ENCODE measurements at places on chromosomes 12 and 14. TPM values are rescaled to one million over a fixed set of nuclear protein-coding genes. Genes with fewer than 3 reads are reported as not detected.

DNA sequence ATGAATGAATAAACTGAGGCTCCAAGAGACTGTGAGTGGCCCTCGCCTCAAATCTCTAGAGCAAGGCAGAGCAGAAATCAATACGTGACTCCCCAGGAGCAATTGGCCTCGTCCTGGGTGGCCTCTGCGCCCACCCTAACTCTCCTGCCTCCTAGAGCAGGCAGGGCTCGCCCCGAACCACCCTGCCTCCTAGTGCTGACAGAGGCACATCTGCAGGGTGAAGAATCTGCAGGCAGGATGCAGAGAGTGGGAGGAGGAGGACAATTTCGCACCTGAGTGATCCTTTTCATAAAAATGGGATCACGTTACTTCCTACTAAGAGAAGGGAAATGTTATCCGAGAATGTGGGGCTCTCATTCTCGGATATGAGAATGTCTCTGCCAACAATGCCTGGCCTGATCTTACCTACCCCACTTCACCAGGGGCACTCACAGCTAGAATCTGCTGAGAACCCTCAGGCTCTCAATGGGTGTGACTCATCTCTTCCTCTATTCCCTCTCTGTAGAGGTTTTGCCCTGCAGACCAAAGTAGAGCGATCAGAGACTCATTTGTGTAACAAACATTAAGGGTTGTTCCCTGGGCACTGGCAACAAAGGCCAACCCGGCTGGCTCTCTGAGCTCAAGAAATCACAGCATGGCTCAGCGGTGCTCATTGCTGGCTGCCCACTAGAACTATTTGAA is 61.7 kb upstream of the BCL2L14 start:
- peak; percentile 33 for DNase-seq
- peak overlapping the region; percentile 16 for H3K27ac ChIP-seq
- H3K36me3 ChIP-seq = no peaks in the 10 kb centered on the region
- H3K27me3 ChIP-seq = no peaks in the 10 kb centered on the region
- H3K4me1 ChIP-seq = peaks cover 44% of the 10 kb centered on the region
- peak overlapping the region; percentile 15 for H3K4me3 ChIP-seq

DNA sequence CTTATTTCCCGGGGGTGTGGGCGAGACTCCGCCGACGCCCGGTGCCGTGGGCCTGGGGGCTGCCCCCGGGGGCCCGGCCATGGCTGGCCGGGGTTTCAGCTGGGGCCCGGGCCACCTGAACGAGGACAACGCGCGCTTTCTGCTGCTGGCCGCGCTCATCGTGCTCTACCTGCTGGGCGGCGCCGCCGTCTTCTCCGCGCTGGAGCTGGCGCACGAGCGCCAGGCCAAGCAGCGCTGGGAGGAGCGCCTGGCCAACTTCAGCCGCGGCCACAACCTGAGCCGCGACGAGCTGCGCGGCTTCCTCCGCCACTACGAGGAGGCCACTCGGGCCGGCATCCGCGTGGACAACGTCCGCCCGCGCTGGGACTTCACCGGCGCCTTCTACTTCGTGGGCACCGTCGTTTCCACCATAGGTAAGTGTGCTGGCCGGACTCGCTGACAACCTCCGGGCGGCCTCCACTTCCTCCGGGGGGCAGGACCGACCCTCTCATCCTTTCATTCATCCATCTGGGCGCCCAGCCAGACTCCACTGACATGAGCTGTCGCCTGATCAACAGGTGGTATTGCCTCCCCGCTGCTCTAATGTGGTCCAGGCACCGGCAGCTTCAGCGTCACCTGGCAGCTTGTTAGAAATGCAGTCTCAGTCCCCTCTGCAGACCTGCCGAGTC is 467 bp downstream of the KCNK13 start:
- peaks cover 12% of the 10 kb centered on the region for H3K4me1 ChIP-seq
- H3K27me3 ChIP-seq = no peaks in the 10 kb centered on the region
- no peak for DNase-seq
- no peak overlapping the region for H3K4me3 ChIP-seq

DNA sequence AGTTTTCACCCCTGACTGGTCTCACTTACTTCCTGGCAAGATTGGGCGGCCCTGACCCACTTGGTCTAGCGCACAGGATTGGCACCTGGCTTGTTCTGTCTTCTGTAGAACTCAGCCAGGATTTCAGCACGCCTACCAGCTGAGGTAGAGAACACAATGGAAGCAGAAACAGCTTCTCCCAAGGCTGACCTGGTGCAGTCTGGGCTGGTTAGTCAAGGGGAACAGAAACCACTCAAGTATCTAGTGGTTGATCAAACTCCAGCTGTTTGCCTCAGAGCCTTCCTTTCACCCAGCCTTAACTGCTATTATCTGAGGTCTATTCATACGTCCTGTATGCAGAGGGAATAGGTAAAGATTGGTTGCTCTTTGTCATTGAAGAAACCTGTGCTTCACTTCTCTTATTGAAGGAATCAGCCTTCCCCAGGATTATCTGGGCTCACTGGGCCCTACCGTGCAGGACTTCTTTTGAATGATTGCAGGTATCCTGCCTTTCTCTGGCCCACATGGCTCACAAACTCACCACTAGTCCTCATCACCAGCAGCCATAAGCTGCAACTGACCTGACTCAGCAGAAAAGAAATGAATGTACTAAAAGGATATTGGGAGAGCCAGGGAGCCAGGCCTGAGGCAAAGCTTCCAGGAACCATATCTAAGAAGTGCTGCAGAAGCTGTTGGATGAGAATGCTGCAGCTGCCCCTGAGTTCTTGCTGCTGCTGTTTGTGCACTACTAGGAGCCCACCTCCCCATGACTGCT is 2.5 kb upstream of the PLEKHD1 start:
- no peak overlapping the region for H3K4me3 ChIP-seq
- no peaks in the 10 kb centered on the region for H3K27me3 ChIP-seq
- H3K36me3 ChIP-seq = no peaks in the 10 kb centered on the region

DNA sequence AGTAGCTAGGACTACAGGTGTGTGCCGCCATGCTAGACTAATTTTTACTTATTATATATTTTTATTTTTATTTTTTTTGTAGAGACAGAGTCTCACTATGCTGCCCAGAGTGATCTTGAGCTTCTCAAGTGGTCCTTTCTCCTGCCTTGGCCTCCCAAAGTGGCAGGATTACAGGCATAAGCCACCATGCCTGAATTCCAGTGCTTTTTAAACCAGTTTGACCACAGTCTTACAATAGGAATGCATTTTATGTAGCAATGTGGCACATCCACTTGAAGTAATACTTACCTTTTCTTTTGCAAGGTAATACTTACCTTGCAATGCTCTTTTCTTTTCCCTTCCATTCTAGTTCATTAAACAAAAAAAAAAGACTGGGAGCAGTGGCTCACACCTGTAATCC is 38.0 kb upstream of the CPM start:
- H3K27me3 ChIP-seq = no peaks in the 10 kb centered on the region
- no peaks in the 10 kb centered on the region for H3K4me1 ChIP-seq
- no peak overlapping the region for H3K27ac ChIP-seq
- H3K36me3 ChIP-seq = no peaks in the 10 kb centered on the region
- no peak overlapping the region for H3K4me3 ChIP-seq

DNA sequence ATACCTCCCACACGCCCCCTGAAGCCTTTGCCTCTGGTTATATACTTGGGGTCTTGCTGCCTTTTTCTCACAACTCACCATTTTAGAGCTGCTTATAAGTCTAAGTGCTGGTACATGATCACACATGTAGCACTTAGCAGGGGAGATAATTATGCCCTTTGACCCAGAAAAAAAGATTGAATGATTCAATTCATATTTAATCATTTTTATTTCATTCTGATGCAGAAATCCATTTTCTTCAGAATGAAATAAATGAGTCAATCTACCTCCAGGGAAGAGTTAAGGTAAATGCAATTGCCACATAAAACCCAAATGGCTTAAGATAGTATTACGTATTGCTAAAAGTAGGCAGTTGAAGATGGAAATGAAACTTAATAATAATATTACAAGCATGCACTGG is 414.6 kb upstream of the PRICKLE1 start:
- no peaks in the 10 kb centered on the region for H3K4me1 ChIP-seq
- H3K4me3 ChIP-seq = no peak overlapping the region
- no peak overlapping the region for H3K27ac ChIP-seq
- no peaks in the 10 kb centered on the region for H3K27me3 ChIP-seq

GRCh38 chr12:132444957-132445883 is 44.7 kb upstream of the FBRSL1 start:
- no peaks in the 10 kb centered on the region for H3K27me3 ChIP-seq
- H3K4me1 ChIP-seq = peaks cover 18% of the 10 kb centered on the region
- peak; percentile 79 for DNase-seq

- no peaks in the 10 kb centered on the region for H3K27me3 ChIP-seq
- H3K27ac ChIP-seq = no peak overlapping the region
- no peak for DNase-seq
- H3K36me3 ChIP-seq = no peaks in the 10 kb centered on the region
- no peaks in the 10 kb centered on the region for H3K4me1 ChIP-seq
These were observed 10.8 kb downstream of the OR4Q3 start for GRCh38 chr14:19754172-19754571.

DNA sequence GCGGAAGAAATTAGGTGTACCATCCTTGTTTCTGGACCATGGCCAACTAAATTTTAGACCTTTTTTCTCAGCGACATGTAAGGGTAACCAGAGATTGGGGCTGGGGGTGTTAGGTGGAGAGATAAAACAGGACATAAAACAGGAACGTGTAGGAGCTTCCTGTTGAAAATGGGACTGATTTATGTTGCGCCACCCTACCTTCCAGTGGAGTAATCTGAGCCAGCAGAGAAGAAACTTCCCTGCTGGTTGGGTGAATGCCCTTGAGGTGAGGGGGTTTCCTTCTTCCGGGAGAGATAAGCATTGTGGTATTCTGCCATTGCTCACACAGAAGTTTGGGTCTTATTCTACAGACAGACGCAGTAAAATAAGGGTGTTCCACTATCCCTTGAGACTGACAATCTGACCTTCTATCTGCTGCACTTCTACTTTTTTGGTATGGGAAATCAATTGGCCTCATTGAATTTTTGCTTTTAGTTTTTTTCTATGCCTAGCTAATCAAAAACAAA is 417.6 kb downstream of the PCNX1 start:
- H3K36me3 ChIP-seq = no peaks in the 10 kb centered on the region
- H3K27ac ChIP-seq = no peak overlapping the region
- H3K4me3 ChIP-seq = no peak overlapping the region
- peaks cover 16% of the 10 kb centered on the region for H3K4me1 ChIP-seq
- DNase-seq = peak; percentile 34

- H3K4me3 ChIP-seq = no peak overlapping the region
- no peaks in the 10 kb centered on the region for H3K4me1 ChIP-seq
- DNase-seq = no peak
- no peaks in the 10 kb centered on the region for H3K36me3 ChIP-seq
- H3K27ac ChIP-seq = no peak overlapping the region
- no peaks in the 10 kb centered on the region for H3K27me3 ChIP-seq
These were observed 23.8 kb downstream of the ST8SIA1 start for GRCh38 chr12:22310709-22311108.

GRCh38 chr12:104740668-104741067 is 217.4 kb downstream of the SLC41A2 start:
- peaks cover 24% of the 10 kb centered on the region for H3K4me1 ChIP-seq
- no peak for DNase-seq
- H3K27ac ChIP-seq = no peak overlapping the region
- H3K27me3 ChIP-seq = no peaks in the 10 kb centered on the region
- no peaks in the 10 kb centered on the region for H3K36me3 ChIP-seq
- no peak overlapping the region for H3K4me3 ChIP-seq

GRCh38 chr14:58808828-58809227 is 171.1 kb downstream of the DACT1 start:
- H3K27me3 ChIP-seq = no peaks in the 10 kb centered on the region
- DNase-seq = no peak
- no peak overlapping the region for H3K27ac ChIP-seq
- H3K36me3 ChIP-seq = no peaks in the 10 kb centered on the region
- H3K4me3 ChIP-seq = no peak overlapping the region

GRCh38 chr12:65113621-65114035 is 7.5 kb downstream of the WIF1 start:
- no peak for DNase-seq
- H3K27me3 ChIP-seq = no peaks in the 10 kb centered on the region
- H3K4me3 ChIP-seq = no peak overlapping the region
- no peaks in the 10 kb centered on the region for H3K36me3 ChIP-seq
- no peaks in the 10 kb centered on the region for H3K4me1 ChIP-seq

GRCh38 chr12:25236190-25236589 is 14.5 kb downstream of the KRAS start:
- no peaks in the 10 kb centered on the region for H3K27me3 ChIP-seq
- peaks cover 10% of the 10 kb centered on the region for H3K4me1 ChIP-seq
- H3K36me3 ChIP-seq = peaks cover 25% of the 10 kb centered on the region
- H3K4me3 ChIP-seq = no peak overlapping the region
- no peak overlapping the region for H3K27ac ChIP-seq
- no peak for DNase-seq

GRCh38 chr12:112124918-112125249 is 476 bp upstream of the TRAFD1 start:
- peaks cover 24% of the 10 kb centered on the region for H3K4me1 ChIP-seq
- DNase-seq = no peak
- H3K36me3 ChIP-seq = no peaks in the 10 kb centered on the region
- no peak overlapping the region for H3K27ac ChIP-seq

DNA sequence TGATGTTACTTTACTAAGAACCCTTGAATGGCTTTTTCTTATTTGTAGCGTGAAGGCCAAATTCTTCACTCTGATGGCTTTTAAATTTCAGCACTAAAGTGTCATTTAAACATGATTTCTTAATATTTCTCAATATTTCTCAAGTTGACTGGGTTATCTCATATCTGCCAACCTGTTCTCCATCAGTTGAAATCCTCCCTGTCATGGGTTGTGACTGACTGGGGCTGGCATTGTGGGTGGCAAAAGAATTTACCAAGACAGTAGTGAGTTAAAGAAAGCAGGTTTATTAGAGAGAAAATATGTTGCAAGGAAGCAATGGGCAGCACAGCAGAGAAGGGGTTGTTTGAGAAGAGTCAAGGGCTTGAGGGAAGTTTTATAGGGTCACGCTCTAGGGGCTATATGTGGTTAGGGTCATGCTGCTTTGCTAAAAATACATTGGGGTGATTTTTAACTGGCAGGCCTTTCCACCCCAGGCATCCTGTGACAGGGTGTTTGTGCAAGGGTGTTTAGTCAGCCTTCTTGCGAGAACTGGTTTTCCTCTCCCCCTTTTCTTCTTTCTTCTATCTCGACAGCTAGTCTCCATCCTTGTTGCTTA is 232.8 kb upstream of the SEL1L start:
- no peaks in the 10 kb centered on the region for H3K27me3 ChIP-seq
- no peak overlapping the region for H3K4me3 ChIP-seq
- H3K4me1 ChIP-seq = no peaks in the 10 kb centered on the region
- no peak for DNase-seq
- no peak overlapping the region for H3K27ac ChIP-seq
- H3K36me3 ChIP-seq = no peaks in the 10 kb centered on the region

SOAT2 gene
- total RNA-seq = 0.56 TPM

PLEKHH1 gene
- 0.37 TPM for total RNA-seq

ARHGAP9 gene
- total RNA-seq = 355 TPM

PROX2 gene
- total RNA-seq = not detected

AMIGO2 gene
- 12.1 TPM for total RNA-seq

KRT6A gene
- not detected for total RNA-seq

WNT1 gene
- 1.5 TPM for total RNA-seq

TBC1D30 gene
- 0.13 TPM for total RNA-seq

COL2A1 gene
- not detected for total RNA-seq

DNAL1 gene
- total RNA-seq = 8.4 TPM

CPM gene
- total RNA-seq = 1.0 TPM

All from naive thymus-derived CD4-positive, alpha-beta T cell (primary cell).